Tongue (tissue), 3 donors: ENCODE measurements at places on chromosomes 16 and 17.

DNA sequence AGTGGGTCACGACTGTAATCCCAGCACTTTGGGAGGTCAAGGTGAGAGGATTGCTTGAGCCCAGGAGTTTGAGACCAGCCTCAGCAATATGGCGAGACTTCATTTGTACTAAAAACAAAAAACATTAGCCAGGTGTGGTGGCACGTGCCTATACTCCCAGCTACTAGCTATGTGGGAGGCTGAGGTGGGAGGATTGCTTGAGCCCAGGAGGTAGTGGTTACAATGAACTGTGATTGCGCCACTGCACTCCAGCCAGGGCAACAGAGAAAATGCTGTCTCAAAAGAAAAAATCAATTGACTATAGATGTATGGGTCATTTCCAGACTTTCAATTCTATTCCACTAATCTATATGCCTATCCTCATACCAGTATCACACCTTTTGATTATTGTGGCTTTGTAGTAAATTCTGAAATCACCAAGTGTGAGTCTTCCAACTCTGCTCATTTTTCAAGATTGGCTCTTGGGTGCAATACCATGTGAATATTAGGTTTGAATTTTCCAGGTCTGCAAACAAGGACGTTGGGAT, 27.2 kb upstream of the CEP20 start:
- no peak for DNase-seq

- DNase-seq, result no peak
Observed at GRCh38 chr17:38544175-38544838, 61.4 kb downstream of the SRCIN1 start.

DNA sequence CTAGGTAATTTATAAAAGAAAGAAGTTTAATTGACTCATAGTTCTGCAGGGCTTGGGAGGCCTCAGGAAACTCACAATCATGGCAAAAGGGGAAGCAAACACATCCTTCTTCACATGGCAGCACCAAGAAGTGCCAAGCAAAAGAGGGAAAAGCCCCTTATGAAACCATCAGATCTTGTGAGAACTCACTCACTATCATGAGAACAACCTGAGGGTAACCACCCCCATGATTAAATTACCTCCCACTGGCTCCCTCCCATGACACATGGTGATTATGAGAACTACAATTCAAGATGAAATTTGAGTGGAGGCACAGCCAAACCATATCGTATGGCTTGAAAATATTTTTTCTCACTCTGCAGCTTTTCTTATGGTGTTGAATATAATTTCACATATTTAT, 151.7 kb downstream of the ANKFN1 start:
- DNase-seq, result no peak

DNA sequence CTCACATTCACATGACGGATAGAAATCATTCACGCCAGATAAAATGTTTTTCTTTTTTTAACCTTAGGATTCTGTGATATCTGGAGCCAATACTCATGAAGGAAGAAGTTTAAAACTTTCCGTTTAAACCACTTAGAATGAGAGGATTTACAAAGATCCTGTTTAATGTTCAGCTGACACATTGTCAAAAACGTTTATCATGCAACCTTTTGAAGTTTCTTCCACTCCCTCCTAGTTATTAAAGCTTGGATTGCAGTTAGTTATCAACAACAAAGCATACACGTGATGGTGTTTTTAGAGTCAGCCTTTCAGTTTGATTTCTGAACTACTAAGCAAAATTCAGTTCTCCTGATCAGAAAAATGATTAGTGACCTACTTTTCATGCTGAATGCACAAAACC, 143.3 kb upstream of the AXIN2 start:
- no peak for DNase-seq

GRCh38 chr16:4428500-4428899, 2.8 kb downstream of the DNAJA3 start:
- DNase-seq, result no peak

DNA sequence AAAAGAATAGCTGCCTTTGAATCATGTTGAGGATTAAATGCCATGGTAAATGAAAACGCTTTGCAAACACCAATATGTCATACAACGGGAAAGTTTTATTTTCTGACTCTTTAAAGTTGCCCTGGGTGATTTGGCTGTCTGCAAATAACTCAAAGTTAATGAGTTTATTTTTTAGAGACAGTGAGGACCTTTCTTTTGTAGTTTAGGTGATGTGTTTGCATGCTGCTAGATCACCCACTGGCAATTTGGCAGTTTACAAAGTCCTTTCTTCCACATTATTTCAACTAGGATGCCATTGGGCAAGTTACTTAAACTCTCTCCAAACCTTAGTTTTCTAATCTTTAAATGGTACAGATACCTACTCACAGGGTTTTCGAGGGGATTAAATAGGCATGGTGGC, 37.8 kb downstream of the GDE1 start:
- peak; percentile 38 for DNase-seq

GRCh38 chr17:43092901-43093300, 32.3 kb downstream of the BRCA1 start:
- DNase-seq, result no peak

- no peak for DNase-seq
Observed at GRCh38 chr17:7282752-7283321, 1.3 kb downstream of the SLC2A4 start.

DNA sequence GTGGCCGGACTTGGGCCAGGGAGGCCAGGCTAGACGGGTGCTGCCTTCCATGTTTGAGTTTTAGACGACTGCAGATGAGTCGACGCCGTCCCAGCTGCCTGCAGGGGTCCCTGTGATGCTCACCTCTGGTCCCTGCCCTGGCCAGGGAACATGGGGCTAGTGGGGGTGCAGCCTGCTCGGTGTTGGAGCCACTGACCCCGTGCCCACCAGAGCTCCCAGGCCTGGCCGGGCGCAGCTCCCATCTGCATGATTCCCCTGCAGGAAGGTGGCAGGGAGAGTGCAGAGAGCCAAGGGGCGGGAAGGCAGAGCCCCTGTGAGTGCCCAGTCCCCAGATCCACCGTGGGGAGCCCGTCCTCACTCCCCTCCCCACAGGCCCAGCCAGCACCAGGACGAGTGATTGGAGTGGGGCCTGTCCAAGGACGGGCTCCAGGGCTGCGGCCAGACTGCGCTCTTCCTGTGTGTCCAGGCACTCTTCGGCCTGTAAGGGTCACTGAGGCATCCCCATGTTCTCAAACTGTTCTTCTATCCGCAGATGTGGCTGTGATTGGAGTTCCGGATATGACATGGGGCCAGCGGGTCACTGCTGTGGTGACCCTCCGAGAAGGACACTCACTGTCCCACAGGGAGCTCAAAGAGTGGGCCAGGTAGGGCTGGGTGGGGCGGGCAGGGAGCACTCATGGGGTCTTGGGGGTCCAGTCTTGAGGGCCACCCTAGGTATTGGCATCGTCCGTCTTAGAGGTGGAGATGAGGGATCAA, 26.0 kb upstream of the CDH15 start:
- no peak for DNase-seq

- no peak for DNase-seq
Observed at GRCh38 chr16:84303023-84303422, 8.3 kb downstream of the WFDC1 start.

GRCh38 chr17:45248132-45248957, 13.5 kb downstream of the SPATA32 start:
- DNase-seq, result peak; percentile 46

- DNase-seq, result peak; percentile 93
Observed at GRCh38 chr17:80101011-80101945, at the start of gene GAA. TSS of gene GAA (plus strand) at chr17:80101581. CDS start at chr17:80104587, 3,006 bp downstream.
